ENCODE measurements at places on chromosomes 4 and X. TPM values are rescaled to one million over a fixed set of nuclear protein-coding genes. Genes with fewer than 3 reads are reported as not detected.

The WAS gene
- total RNA-seq = 0.16 TPM

GRCh38 chr4:140757232-140757630, 1.0 kb upstream of the TBC1D9 start:
- no peak for DNase-seq

GRCh38 chr4:72525938-72526337, 43.1 kb downstream of the ADAMTS3 start:
- no peak for DNase-seq

GRCh38 chrX:13101441-13102139, 57.2 kb upstream of the FAM9C start:
- DNase-seq = no peak

DNA sequence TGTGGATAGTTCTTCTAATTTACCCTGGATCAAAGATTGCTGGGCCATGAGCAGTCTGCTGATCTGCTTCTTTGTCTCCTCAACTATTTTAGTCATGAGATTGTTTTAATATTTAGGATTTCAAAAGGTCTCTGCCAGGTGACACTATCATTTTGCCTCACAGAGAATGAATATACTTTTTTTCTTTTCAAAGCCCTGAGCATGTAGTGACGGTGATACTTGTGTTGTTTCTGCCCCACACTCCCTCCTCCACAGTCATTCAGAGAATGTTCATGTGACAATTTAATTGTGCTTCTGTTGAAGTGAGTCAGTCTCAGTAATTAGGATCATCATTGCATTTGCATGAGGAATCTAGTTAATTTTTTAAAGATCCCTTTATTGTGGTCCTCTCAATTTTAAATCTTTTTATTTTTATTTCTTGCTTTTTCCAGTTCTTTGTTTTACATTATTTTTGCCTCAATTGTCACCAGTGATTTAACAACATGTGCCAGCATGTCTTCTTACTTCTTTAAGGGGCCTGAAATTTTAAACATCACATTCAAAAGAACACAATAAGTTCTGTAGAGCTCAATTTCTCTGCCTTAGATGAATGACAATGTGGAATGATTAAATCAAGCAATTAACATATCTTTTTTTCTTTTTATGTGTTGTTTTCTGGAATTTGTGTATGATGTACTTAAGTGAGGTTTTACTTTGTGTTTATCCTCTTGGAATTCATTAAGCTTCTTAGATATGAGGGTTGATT, 12.3 kb downstream of the MMRN1 start:
- DNase-seq = no peak

DNA sequence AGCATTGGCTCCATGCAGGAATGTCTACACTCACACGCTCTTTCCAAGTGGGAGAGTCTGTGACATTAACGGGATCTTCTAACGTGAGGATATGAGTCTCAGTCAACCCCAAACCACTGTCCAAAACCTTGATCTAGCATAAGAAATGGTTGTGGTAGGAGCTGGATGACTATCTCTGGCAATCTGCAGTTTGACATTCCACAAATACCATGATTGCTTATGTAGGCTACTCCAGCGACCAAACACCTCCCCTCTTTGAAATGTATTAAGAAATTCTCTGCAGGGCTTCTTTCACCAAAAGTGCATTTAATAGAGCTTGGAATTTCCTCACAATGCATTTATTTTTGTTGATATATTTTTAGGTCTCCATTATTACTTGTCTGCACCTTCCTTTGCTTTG, 14.1 kb upstream of the STX18 start:
- DNase-seq = no peak

DNA sequence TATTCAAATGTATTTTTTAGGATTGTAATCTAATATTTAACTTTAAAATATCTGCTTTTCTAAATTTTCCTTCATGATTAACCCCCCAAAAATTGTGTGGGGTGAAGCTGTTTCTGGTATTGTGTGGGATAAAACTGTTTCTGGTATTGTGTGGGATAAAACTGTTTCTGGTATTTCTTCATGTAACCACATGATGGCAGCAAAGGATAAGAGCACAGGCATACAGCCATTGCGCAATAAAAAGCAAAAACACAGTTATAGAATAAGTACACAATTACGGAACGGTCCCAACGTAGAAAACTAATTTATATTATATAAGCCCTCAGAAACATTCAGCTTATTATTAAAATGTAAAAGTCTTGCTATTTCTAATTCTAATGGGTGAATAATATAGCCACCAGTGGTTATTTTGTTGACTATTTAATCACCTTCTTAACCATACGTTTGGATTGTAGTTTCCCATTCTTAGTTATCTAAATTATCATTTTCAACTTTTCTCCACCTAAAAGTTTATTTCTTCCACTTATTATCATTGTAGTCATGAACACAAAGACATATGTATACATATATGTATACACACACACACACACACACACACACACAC, 333.9 kb upstream of the FSTL5 start:
- DNase-seq = no peak

- DNase-seq = no peak
These were observed 1830.0 kb upstream of the AGA start for GRCh38 chr4:179272282-179272681.

GRCh38 chr4:15610855-15611254, 44.3 kb downstream of the FBXL5 start:
- DNase-seq = no peak

GRCh38 chr4:55733932-55734331, 85.7 kb upstream of the EXOC1L start:
- no peak for DNase-seq
